ENCODE measurements at places on chromosomes 12 and 14. TPM values are rescaled to one million over a fixed set of nuclear protein-coding genes. Genes with fewer than 3 reads are reported as not detected.

USP15 gene
- 44.3 TPM for polyA plus RNA-seq

IRAK3 gene
- polyA plus RNA-seq = 3.1 TPM

RNF10 gene
- polyA plus RNA-seq = 98.8 TPM

AMDHD1 gene
- 0.09 TPM for polyA plus RNA-seq

B4GALNT1 gene
- 1.2 TPM for polyA plus RNA-seq

Data from BJ (cell line).